ENCODE measurements at places on chromosomes 4 and X.

DNA sequence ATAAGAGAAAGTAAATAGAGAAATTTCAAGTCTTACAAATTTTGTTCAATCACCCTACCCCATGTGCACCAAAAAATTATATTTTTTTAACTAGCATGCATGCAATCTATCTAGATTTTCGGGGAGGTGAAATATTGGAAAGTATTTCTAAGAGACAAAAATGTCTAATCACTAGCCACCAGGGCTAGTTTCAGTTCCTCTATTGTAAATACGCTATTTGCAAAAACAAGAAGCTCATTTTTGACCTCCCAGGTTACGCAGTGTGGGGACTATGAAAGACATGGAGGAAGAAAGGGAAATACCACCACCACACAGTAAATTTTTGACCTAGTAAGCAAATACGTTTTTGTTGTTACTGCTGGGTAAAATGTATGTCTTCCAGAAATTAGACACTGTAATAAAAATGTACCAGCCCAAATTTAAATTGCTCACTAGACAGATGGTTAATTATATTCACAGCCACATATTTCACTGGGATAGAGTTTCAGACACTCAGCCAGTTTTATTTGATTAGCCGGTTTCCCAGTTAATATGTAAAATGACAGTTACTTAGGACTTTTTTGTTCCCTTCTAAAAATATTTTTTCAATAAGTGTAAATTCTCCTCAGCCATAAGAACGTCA, 2.2 kb downstream of the NEXMIF start:
- no peak for DNase-seq

DNA sequence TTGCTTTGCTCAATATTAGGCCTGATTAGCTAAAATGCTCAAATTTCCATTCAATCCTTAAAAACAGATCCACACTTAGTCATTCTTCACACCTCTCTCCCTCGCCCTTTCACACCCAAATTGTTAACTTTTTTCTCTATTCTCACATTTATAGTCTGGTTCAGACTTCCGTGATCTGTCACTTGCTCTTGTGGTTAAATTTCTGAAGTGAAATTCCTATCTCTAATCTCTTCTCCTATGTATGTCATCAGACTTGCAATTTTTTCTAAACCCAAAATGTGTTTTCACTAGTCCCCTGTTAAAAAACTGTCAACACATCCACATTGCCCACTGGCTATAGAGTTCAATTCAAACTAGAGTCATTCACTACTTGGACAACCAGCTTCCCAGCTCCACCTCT, 63.2 kb downstream of the SNCA start:
- no peak for DNase-seq

DNA sequence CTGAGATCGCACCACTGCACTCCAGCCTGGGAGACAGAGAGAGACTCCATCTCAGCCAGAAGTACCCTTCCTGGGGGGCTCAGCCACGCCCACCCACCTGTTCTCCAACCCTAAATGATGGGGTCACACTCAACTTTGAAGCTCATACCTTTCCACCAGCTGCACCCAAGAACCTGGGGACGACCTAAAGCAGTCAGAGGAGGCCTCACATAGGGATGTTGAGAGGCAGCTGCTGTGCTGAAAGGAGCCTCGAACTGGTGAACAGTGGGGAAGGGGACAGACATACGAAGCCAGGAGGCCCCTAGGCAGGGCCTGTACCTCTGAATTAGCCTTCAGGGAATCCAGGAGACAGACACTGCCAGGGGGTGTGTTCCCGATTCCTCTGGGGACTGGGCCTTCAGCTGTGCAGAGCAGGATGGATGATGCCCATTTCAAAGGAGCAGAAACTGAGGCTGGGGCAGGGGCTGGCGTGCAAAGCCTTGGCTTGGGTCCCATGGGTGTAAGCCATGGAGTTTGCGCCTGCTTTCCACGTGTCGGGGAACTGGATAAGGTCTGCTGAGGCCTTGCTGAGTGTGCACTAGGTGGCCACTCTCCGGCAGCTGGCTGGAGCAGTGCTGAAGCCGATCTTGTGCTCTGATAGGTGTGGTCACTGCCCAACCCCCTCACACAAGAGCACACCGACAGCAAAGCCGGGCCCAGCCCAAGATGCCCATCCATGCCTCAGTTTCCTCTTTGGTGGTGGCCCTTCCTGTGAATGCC, 130.8 kb downstream of the CPZ start:
- DNase-seq = no peak

DNA sequence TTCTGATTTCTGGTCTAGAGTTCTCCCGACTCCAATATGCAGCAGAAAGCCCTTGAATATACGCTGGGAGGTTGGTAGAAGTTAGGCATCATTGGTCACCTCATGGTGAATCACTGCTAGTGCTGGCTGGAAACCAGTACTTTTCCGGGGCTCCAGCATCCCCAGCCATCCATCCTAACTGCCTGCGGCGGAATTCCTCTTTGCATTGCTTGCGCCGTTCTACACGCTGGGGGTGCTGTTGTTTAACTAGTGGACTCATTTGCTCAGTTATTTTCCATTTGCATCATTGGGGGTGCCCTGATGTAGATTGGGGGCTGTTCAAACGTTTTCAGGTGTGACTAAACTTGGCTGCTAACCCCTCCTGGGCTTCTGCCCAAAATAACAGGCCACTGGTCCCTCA, 23.3 kb upstream of the GPR50 start:
- DNase-seq = no peak

DNA sequence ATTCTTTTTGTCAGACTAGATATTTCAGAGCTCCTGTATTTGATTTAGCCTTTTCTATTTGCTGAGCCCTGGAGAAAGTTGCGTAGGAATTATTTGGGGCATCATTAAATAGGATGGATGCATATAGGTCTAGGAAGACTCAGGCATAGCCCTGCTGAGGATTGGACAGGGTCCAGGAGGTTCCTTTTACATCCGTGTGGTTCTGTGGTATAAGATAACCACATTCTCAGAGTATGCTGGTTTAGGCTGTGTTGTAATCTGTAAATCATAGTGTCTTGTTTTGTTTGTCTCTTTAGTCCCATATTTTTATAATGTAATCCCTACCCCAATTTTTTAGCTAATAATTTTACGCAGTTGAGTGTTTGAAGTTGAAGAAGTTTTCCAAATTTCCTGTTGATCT, 513.7 kb downstream of the RPA4 start:
- no peak for DNase-seq

All from activated naive CD8-positive, alpha-beta T cell treated with anti-CD3 and anti-CD28 coated beads, Interleukin-2, amount 10 ng/mL, durations not matched to agents 7 days and 5 days (primary cell).